M059J (cell line): ENCODE measurements at places on chromosomes 6 and 20. TPM values are rescaled to one million over a fixed set of nuclear protein-coding genes. Genes with fewer than 3 reads are reported as not detected.

CTCFL gene
- not detected in 2 replicates for total RNA-seq

LKAAEAR1 gene
- total RNA-seq, result not detected in 2 replicates

DEFB116 gene
- not detected in 2 replicates for total RNA-seq

NHSL1 gene
- 6.2 and 10.1 TPM in 2 replicates for total RNA-seq

OSER1 gene
- 77.3 and 83.3 TPM in 2 replicates for total RNA-seq

PROCR gene
- 58.9 and 60.0 TPM in 2 replicates for total RNA-seq

BPIFB1 gene
- total RNA-seq, result not detected in 2 replicates
